ENCODE measurements at places on chromosomes 16 and 17. TPM values are rescaled to one million over a fixed set of nuclear protein-coding genes. Genes with fewer than 3 reads are reported as not detected.
A peak's percentile ranks its signal among the peaks of the same experiment; 100 is the strongest.

DNA sequence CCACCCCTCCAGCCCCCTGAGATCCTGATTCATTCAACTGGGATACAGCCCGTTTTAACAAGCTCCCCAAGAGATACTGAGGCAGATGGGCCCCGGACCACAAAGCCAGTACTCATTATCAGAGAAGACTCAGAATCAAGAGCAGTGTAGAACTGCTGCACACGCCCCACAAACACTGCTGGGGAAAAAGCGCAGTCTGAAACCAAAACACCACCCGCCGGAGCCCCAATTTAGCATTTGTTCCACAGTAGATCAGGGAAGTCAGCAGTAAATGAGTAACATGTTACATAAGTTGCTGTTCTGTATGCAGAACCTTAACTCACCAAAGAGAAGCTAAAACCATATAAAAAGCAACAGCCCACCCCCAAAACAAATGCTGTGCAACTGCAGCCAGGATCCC is 123.6 kb downstream of the CDYL2 start:
- no peak for DNase-seq

DNA sequence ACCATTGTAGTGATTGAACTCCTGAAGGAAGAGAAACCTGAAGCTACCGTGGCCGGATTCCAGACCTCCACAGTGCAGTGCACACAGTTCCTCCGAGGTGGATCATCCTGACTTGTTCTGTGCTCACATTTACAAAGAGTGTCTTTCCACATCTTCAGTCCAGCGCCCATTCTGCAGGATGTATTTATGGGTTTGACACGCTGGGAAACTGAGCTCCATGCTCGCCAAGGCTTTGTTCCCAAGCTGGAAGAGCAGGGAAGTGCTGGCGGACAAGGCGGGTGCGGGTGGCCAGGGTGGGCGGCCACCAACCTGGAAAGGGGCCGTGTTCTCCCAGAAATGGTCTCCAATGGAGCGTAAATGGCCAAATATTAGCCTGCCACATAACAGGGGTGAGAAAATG is 227.9 kb downstream of the IRF8 start:
- DNase-seq = no peak

DNA sequence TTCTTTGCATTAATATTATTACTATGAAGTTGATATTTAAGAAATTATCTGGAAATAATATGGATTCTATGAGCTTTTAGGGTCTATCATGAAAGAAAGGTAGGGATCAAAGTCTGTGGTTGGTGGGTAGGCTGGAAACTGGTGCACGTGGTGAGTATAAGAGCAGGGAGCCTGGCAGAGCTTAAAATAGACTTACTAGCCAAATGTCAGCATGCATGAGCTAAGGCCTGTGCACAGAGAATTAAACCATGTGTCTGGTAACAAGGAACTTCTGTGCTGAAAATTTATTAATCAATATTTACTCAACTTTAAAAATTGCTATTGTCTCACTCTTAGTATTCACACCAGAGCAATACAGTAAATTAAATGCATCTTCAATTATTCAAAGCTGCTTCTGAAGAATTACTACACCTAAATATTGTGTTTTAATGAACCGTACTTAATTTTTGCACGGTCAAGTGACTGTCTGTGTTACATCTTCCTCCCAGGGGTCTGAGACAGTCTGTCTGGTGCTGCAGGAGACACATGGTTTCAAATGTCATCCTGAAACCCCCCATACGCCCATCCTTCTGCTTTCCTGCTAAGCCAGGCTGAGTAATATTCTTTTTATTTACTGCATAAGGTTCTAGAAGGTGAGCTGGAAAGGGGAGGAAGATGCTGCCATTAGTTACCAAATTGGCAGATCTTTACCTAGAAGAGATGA is 161.0 kb upstream of the NLRP1 start:
- peak; percentile 31 for DNase-seq

- DNase-seq = no peak
These were observed 39.1 kb downstream of the PSME3IP1 start for GRCh38 chr16:57146735-57147134.

DNA sequence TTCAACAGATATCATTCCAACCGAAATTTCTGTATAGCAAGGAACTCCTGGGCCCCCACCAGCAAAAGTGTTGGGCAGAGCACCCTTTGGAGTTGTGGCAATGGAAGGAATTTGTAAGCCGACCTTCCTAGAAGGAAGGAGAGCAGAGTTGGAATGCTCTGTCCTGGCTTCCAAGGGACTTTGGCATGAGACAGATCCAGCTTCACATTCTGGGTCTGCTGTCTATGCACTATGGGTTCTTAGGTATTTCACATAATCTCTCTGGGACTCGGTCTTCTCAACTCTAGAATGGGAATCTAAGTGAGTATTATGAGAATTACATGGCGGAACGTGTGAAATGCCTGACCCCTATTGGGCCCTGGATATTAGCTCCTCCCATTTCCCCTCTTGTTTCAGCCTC is 63.2 kb upstream of the MARCHF10 start:
- DNase-seq = no peak

The CDRT4 gene
- 2.0 TPM for total RNA-seq

The CCL15 gene
- total RNA-seq = not detected
